CD4-positive, alpha-beta T cell treated with Interleukin-15 for 4 hours (primary cell): ENCODE measurements at places on chromosomes 5 and 9.

GRCh38 chr5:65994117-65994786 is 67.9 kb downstream of the ERBIN start:
- no peak for DNase-seq

DNA sequence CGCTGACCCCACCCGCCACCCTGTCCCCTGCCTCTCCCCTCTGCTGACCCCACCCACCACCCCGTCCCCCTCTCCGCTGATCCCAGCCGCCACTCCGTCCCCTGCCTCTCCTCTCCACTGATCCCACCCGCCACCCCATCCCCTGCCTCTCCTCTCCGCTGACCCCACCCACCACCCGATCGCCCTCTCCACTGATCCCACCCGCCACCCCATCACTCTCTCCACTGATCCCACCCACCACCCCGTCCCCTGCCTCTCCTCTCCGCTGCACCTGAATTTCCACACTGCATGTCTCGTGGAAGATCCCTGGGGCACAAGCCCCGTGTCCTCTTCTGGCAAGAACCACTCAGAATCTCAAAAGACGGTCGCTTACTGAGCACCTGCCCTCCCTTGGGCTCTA is 53.4 kb upstream of the OLFM1 start:
- no peak for DNase-seq

GRCh38 chr9:92095236-92095635 is 20.0 kb downstream of the SPTLC1 start:
- no peak for DNase-seq

- DNase-seq, result peak; percentile 59
Measured at GRCh38 chr5:59799668-59800346, 93.7 kb downstream of the PDE4D start.

- DNase-seq, result no peak
Measured at GRCh38 chr5:100026606-100027005, 508.6 kb upstream of the FAM174A start.

DNA sequence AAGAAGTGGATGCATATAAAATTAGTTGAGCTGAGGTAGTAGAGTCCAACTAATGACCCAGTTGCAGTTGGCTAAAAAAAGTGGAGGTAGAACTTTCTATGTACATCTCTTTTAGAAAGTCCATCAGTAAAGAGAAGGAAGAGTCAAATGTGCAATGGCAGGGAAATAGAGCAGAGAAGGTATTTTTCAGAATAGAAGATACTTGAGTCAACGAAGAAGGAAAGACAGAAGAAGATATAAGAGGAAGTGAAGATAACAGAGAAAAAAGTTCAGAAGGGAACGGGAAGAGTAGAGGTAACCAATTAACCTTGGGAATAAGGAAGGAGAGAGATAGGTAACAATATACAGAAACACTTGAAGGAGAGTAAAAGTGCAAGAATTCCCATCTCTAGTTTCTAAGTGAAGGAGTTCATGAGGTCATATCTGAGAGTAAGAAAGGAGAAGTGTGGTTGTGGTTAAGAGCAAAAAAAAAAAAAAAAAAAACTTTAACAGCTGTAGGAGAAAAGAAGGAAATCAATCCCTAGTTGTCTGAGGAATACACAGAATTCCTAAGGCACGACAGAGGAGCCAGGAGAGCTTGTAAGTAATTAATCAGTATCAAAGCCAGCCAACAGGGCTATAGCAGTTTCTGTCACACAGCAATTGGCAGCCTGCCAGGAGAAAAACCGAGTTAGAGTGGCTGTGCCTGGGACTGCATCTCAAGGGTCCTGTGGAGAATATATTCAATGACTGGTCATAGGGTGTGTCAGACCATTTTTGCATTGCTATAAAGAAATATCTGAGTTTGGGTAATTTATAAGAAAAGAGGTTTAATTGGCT is 61.0 kb downstream of the ARL15 start:
- peak; percentile 7 for DNase-seq

GRCh38 chr9:347667-348292 is 133.1 kb downstream of the DOCK8 start:
- DNase-seq, result no peak

DNA sequence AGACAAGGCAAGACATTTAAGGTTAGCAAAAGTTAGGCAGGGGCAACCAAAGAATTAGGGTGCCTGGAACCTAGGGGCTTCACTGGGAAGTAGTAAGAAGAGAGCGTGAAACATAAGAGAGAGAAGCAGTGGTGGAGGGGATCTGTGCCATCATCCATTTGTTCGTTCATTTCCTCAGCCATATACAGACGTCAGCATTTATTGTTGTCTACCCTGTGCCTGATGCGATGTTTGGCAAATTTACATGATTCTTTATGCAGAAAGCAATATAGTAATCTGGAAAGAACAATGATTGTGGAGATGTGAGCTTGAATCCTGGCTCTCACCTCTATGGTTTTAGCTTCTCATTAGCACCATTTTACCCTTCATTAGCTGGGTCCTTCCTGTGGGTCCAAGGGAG is 477.5 kb upstream of the MPDZ start:
- DNase-seq, result no peak

DNA sequence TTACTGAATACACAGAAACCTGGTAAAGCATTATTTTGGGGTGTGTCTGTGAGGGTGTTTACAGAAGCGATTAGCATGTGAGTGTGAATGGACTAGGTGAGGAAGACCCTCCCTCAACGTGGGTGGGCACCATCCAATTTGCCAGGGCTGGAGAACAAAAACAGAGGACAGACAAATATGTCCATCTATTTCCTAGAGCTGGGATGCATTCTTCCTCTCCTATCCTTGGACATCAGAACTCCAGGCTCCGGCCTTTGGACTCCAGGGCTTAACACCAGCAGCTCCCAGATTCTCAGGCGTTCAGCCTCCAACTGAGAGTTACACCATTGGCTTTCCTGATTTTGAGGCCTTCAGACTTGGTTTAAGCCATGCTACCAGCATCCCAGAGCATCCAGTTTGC is 65.8 kb upstream of the CHD1 start:
- DNase-seq, result no peak

DNA sequence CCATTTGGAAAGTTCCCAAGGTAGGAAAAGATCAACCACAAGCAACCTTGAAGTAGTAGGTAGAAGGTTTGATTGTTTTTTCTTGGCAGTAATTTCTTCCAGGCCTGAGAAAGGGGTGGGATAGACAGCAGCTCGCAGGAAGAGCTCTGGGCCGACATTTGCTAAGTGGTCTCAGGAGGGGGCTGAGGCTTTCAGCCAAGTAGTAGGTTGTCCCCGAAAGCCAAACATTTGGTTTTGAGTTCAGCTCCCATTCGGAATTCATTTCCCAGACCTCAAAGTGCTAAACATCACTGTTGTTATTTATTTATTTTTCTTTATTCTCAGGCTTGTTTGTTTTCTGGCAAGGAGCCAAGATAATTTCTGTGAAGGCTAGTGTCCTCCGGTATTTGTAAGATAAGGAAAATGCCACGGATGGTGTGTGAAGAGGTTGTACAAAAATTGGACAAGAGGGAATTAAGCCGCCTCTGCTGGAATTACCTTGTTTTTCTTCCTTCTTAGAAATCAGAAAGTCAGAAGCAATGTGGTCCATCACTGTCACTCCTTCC is 112.1 kb downstream of the KIF4B start:
- DNase-seq, result no peak

- DNase-seq, result no peak
Measured at GRCh38 chr9:107060062-107060461, 197.1 kb downstream of the ZNF462 start.

- no peak for DNase-seq
Measured at GRCh38 chr5:1783216-1783554, 16.5 kb downstream of the MRPL36 start.

- DNase-seq, result no peak
Measured at GRCh38 chr5:93249651-93250289, 331.2 kb downstream of the NR2F1-AS1 start.

DNA sequence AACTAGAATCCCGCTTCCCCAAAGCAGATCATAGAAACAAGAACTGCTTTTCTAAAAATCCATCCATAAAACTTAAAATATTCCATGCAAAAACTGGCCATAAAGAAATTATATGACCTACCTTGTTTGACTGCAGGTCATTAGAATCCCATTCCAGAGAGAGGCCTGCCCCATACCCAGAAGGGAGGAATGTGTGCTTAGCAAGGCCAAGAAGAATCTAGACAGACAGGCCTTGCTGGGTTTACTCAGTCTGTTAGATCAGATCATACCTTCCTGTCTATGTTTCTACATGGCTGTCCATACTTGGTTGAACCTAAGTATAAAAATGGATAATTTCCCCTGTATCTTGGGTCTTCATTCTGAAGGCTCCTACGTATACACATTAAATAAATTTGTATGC is 358.8 kb upstream of the TRPC7 start:
- no peak for DNase-seq

GRCh38 chr5:39175273-39175955 is 43.9 kb downstream of the FYB1 start:
- peak; percentile 74 for DNase-seq

GRCh38 chr9:88645172-88645878 is 110.3 kb downstream of the NXNL2 start:
- DNase-seq, result no peak

DNA sequence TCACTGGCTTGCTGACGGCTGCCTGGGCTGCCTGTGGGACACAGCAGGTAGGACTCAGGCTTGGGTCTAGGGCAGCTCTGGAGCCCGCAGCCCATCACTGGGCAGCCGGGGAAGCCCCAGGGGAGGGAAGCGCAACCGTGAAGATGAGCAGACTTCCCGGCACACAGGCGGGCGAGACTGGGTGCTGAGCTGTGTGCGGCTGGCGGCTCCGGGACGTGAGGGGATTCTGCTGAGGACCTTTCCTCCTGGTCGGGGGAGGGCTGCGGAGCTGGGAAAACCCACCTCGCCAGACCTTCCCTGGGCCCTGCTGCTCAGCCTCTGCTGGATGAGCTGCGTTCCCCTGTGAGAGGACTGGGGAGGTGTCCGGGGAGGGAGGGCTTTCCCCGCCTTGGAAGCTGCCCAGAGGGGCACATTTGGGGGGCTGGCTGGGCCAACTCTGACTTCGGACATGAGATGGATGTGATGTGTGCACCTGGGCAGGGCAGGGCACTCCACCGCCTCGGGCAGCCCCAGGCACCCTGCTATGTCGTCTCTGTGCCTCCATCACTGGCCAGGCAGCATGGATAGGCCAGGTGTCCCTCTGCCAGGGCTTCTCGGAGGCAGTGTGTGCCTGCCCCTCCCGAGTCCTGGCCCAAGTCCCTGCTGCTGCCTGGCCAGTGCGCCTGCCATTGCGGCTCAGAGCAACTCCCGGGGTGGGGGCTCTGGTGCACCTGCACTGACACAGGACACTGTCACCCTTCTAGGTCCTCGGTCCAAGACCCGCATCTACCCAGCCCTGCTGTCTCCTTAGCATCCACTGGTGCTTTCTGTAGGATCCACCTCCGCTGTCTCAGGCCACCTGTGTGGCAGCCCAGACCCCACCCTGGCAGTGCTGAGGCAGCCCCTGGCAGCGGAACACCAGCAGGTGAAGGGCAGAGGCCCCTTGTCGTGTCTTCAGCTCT is 66.4 kb downstream of the COL5A1 start:
- DNase-seq, result no peak

- DNase-seq, result no peak
Measured at GRCh38 chr5:113177225-113177624, 200.6 kb downstream of the DCP2 start.

DNA sequence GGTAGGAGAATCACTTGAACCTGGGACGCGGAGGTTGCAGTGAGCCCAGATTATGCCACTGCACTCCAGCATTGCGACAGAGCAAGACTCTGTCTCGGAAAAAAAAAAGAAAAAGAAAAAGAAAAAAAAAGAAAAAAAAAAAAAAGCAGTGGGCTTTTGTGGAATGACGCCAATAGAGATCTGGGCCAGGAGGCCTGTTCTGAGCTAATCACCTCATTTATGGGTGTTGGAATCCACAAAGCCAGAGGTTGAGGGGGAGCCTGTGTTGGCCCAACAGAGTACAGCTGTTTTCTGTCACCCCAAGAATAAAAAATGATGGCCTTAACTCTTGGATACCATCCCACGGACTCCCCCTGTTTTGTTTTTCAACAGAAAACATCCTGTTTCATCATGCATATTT is 18.5 kb downstream of the OSTF1 start:
- no peak for DNase-seq

DNA sequence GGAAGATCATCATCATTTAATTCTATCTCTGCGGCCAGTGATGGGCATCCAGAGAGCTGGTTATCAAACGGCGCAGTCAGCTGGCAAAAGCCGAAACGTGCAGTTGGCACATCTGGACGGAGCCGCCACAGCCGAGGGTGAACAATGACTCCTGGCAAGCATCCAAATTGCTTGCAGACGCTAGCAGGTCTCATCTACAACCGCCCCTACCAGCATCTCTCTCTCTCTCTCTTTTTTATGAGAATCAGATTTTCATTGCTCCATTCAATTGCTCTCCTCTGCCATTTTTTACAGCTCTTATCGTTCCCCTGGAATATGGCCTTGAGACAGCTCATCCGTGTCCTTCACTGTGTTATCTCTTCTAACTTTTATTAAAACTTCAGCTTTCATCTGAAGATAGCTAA is 165.2 kb downstream of the MAPKAP1 start:
- no peak for DNase-seq

GRCh38 chr5:143393524-143393923 is 10.0 kb downstream of the NR3C1 start:
- no peak for DNase-seq

GRCh38 chr5:105836268-105836667 is 1834.5 kb downstream of the EFNA5 start:
- DNase-seq, result no peak

DNA sequence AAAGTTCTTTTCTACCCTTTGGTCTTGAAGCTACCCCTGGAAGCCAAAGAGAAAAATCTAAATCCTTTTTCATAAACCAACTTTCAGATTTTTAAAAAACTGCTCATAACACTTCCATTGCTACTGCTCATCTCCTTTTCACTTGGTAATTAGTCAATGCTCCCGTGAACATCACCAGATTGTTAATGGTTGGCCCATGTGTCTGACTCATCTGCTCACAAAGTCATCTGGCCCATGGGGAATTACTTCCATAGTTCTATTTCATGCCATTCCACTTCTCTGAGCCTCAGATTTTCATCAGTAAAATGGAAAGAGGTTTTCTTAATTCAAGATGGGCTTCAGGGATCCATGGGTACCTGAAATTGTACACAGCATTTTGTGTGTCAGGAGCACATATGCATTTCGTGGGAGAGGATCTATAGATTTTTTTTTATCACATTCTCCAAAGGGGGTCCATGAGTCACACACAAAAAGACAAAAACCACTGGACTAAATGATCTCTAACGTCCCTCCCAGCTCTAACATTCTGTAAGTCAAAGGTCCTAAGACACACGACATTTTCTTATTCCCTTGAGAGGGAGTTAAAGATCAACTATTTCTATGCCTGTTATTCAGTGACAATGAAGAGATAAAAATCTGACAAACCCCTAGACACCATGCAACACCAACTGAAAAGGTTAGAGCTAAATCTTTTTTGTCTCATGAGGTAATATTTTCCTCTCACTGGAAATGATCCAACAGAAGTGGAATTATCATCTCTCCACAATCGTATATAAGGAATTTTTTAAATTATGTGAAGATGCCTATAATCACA is 75.4 kb downstream of the TEX10 start:
- DNase-seq, result no peak
